Chondrocyte (in vitro differentiated cells): ENCODE measurements at places on chromosomes 2 and 18. TPM values are rescaled to one million over a fixed set of nuclear protein-coding genes. Genes with fewer than 3 reads are reported as not detected.
A peak's percentile ranks its signal among the peaks of the same experiment; 100 is the strongest.

BUB1 gene
- 7.1 to 7.8 TPM (median 7.6 TPM) in 3 replicates for total RNA-seq

ZNF804A gene
- total RNA-seq, result not detected in 3 replicates

RAX gene
- not detected in 3 replicates for total RNA-seq

FIGN gene
- total RNA-seq, result 11.8 to 23.4 TPM (median 12.1 TPM) in 3 replicates

SGO2 gene
- 4.9 to 6.6 TPM (median 5.7 TPM) in 3 replicates for total RNA-seq

DES gene
- 0.70 to 19.8 TPM (median 15.5 TPM) in 3 replicates for total RNA-seq

YES1 gene
- 31.1 to 38.0 TPM (median 36.9 TPM) in 3 replicates for total RNA-seq

CELF4 gene
- 0.22 to 0.90 TPM in 2 of 3 replicates, not detected in the other for total RNA-seq

CD207 gene
- not detected in 3 replicates for total RNA-seq

GREB1L gene
- 2.3 to 4.1 TPM (median 2.4 TPM) in 3 replicates for total RNA-seq

SIX2 gene
- total RNA-seq, result 35.0 to 93.2 TPM (median 35.1 TPM) in 3 replicates

GRCh38 chr2:231379266-231380215 is 16.0 kb upstream of the B3GNT7 start:
- peaks cover 2% of the 10 kb centered on the region for H3K4me1 ChIP-seq
- no peak for DNase-seq
- peaks cover 2% of the 10 kb centered on the region for H3K36me3 ChIP-seq

DNA sequence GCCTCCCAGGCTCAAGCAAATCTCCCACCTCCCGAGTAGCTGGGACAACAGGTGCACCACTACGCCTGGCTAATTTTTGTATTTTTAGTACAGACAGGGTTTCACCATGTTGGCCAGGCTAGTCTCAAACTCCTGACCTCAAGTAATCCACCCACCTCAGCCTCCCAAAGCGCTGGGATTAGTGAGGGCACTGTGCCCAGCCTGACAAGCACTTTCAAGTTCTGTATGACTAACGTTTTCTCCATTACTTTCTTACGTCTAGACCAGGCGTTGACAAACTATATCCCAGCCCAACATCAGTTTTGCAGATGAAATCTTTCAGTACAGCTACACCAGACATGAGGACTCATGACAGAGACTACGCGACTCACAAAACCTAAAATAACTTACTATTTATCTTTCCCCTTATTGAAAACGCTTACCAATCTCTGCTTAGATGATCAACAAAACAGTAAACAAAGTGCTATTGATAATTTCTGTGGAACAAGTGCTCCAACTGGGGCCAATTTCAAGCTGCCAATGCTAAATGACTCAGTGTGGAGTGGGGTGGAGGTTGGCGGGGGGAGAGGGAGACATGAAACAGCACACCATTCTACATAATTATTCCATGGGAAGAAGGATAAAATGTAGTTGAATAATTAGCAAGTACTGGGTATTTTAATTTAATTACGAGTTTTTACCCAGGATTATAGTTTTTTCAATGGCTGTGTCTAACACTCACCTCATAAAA is 59.1 kb downstream of the SAP130 start:
- no peaks in the 10 kb centered on the region for H3K27me3 ChIP-seq
- no peak overlapping the region for H3K4me3 ChIP-seq
- H3K27ac ChIP-seq, result no peak overlapping the region

GRCh38 chr18:12531749-12532148 is 124.0 kb downstream of the PRELID3A start:
- no peaks in the 10 kb centered on the region for H3K27me3 ChIP-seq
- no peak for DNase-seq
- H3K4me3 ChIP-seq, result no peak overlapping the region
- H3K27ac ChIP-seq, result no peak overlapping the region
- H3K4me1 ChIP-seq, result peaks cover 18% of the 10 kb centered on the region

- H3K4me3 ChIP-seq, result no peak overlapping the region
- peaks cover 3% of the 10 kb centered on the region for H3K4me1 ChIP-seq
- H3K36me3 ChIP-seq, result no peaks in the 10 kb centered on the region
Observed at GRCh38 chr2:118442046-118442445, 353.8 kb downstream of the INSIG2 start.

DNA sequence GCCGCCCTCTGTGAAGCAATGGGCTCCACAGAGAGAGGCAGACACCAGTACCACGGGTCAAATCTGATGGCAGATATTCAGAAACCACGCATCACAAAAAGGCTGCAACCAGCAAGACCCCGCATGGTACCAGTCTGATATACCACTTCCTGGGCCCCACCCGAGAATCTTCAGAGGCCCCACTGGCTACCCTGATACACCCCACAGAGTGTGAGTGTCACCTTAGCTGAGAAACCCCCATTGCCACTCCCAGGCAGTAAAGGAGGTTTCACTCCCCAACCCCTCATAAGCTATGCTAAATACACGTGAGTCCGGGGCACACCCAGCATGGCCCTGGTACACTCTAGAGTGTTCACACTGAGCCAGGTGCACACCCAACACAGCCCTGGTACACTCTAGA is 160.0 kb downstream of the EIPR1 start:
- no peaks in the 10 kb centered on the region for H3K4me1 ChIP-seq
- H3K27ac ChIP-seq, result no peak overlapping the region
- no peak overlapping the region for H3K4me3 ChIP-seq
- peaks cover 2% of the 10 kb centered on the region for H3K36me3 ChIP-seq
- H3K27me3 ChIP-seq, result no peaks in the 10 kb centered on the region
- no peak for DNase-seq

- peaks cover 32% of the 10 kb centered on the region for H3K4me1 ChIP-seq
- DNase-seq, result no peak
- H3K4me3 ChIP-seq, result no peak overlapping the region
- no peak overlapping the region for H3K27ac ChIP-seq
Observed at GRCh38 chr2:203797712-203798111, 69.9 kb upstream of the CTLA4 start.

GRCh38 chr18:62357079-62357719 is 32.1 kb downstream of the TNFRSF11A start:
- no peak overlapping the region for H3K27ac ChIP-seq
- peaks cover 11% of the 10 kb centered on the region for H3K27me3 ChIP-seq
- H3K4me1 ChIP-seq, result no peaks in the 10 kb centered on the region
- no peak overlapping the region for H3K4me3 ChIP-seq
- H3K36me3 ChIP-seq, result no peaks in the 10 kb centered on the region

GRCh38 chr18:70289351-70290312 is 787 bp downstream of the SOCS6 start:
- H3K36me3 ChIP-seq, result no peaks in the 10 kb centered on the region
- H3K27me3 ChIP-seq, result no peaks in the 10 kb centered on the region
- H3K27ac ChIP-seq, result peak overlapping the region; percentile 91
- peak overlapping the region; percentile 91 for H3K4me3 ChIP-seq

DNA sequence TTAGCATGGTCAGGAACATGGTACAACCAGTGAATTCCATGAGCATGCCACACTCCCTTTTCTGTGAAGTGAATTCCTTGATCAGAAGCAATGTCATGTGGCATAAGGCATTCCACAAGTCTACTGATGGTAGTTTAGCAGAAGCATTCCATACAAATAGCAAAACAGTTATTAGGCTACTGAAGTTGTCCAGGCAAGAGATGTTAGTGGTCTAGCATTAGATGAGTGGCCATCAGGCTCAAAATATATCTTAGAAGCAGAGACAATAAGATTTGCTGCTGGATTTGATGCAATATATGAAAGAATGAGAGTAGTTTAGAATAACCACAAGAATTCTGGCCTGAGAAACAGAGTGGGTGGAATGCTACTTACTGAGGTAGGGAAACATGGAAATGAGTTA is 355.3 kb upstream of the NRXN1 start:
- no peak overlapping the region for H3K27ac ChIP-seq
- no peaks in the 10 kb centered on the region for H3K27me3 ChIP-seq
- H3K36me3 ChIP-seq, result no peaks in the 10 kb centered on the region
- DNase-seq, result no peak
- H3K4me1 ChIP-seq, result peaks cover 3% of the 10 kb centered on the region

DNA sequence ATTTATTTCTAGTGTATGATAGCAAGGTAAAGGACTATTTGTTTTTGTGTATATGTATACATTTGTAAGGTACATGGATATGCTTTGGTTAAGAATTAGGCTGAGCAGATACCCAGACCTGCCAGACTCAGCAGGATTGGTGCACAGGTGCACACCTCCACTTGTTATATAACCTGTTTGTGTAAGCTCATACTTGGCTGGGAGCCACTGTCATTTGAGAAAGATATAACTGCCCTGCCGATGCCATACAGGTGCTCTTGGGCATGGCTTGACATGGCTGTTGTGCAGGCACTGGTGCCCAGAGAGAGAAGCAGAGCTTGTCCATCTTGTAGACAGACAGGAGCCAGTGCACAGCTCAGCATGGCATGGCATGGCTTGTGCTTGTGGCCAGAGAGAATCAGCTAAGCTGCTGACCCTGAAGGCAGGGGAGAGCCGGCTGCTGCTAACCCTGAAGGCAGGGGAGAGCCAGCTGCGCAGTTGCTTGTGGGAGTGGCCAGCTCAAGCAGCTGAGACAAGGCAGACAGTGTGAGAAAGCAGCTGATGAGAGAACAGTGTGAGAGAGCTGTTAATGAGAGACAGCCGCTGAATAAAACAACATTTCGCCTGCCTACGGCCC is 136.5 kb downstream of the RNF144A start:
- H3K36me3 ChIP-seq, result peaks cover 2% of the 10 kb centered on the region
- no peak overlapping the region for H3K27ac ChIP-seq

DNA sequence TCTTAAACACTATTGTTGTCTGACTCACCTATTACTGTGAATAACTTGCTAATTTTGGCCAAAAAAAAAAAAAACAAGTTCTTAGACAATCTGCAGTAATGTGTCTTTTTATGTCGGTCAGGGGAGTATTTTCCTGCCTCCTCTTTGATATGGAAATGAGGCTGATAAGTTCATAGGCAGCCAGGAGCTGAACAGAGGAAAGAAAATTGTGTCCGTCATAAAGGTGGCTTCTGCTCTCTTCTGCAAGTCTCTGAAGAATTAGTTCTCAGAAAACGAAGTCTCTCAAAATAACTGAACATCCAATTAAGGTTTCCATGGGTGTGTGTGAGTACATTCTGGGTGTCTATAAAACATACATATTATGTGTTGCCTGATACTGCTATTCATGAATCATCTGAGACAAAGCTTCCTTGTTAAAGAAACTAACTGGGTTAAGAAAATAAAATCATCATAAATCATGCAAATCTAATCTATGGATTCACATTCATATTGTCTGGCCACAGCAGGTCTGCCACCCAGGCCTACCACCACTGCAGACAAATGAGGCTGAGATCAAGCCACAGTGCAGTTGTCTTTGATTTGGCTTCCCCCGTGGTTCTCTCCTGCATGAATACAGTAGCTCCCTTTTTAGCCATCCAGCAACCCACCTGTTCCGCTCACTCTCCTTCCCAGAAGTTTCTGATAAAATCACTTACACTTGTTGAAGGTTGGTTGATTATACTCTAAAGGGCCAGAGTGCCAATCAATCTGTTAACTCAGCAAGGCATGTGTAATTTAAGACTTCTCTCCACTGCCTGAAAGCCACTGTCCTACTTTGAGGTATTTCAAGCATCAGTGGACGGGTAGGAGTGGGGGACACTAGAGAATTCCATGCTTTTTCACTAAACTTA is 19.4 kb upstream of the SP5 start:
- no peaks in the 10 kb centered on the region for H3K36me3 ChIP-seq
- peaks cover 32% of the 10 kb centered on the region for H3K27me3 ChIP-seq
- peaks cover 5% of the 10 kb centered on the region for H3K4me1 ChIP-seq
- H3K27ac ChIP-seq, result no peak overlapping the region
- DNase-seq, result no peak

DNA sequence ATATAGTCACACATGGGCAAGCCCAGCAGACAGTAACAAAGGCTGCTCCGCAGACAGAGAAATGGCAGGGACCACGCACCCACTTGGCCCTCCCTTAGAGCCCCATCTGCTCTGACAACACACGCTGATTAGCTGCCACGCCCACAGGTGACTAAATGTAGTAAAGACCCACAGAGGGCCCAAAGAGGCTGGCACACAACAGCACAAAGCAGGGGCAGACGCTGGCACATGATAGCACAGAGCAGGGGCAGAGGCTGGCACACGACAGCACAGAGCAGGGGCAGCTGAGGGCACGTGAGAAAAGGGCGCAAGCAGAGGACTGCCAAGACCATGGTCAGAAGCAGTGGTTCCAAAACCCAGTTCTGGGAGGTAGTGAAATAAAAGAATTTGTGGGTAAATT is 10.6 kb downstream of the AFG3L2 start:
- no peaks in the 10 kb centered on the region for H3K27me3 ChIP-seq
- no peak overlapping the region for H3K4me3 ChIP-seq
- no peak for DNase-seq
- H3K27ac ChIP-seq, result no peak overlapping the region

GRCh38 chr2:62998949-62999348 is 51.7 kb upstream of the OTX1 start:
- peaks cover 18% of the 10 kb centered on the region for H3K4me1 ChIP-seq
- DNase-seq, result no peak
- H3K27ac ChIP-seq, result no peak overlapping the region
- no peak overlapping the region for H3K4me3 ChIP-seq
- H3K27me3 ChIP-seq, result no peaks in the 10 kb centered on the region
- peaks cover 10% of the 10 kb centered on the region for H3K36me3 ChIP-seq

- H3K27me3 ChIP-seq, result peaks cover 2% of the 10 kb centered on the region
- peak within 1 kb of the TSS; percentile 95 for H3K4me3 ChIP-seq
- peaks cover 4% of the 10 kb centered on the region for H3K36me3 ChIP-seq
- DNase-seq, result peak; percentile 97
- peaks cover 25% of the 10 kb centered on the region for H3K4me1 ChIP-seq
- peak within 1 kb of the TSS; percentile 97 for H3K27ac ChIP-seq
Observed at GRCh38 chr2:86623494-86624266, at the start of gene RNF103. Gene RNF103 (minus strand): TSS chr2:86623865. CDS start chr2:86622886, 979 bp downstream.

GRCh38 chr18:32893915-32894314 is 121.1 kb upstream of the KLHL14 start:
- no peak overlapping the region for H3K4me3 ChIP-seq
- peaks cover 5% of the 10 kb centered on the region for H3K36me3 ChIP-seq
- no peak for DNase-seq
- no peaks in the 10 kb centered on the region for H3K4me1 ChIP-seq
- peaks cover 1% of the 10 kb centered on the region for H3K27me3 ChIP-seq

- H3K27ac ChIP-seq, result no peak overlapping the region
- no peak for DNase-seq
- H3K27me3 ChIP-seq, result no peaks in the 10 kb centered on the region
- H3K4me3 ChIP-seq, result no peak overlapping the region
- H3K4me1 ChIP-seq, result no peaks in the 10 kb centered on the region
Observed at GRCh38 chr2:73250872-73251846, 17.1 kb downstream of the CCT7 start.

DNA sequence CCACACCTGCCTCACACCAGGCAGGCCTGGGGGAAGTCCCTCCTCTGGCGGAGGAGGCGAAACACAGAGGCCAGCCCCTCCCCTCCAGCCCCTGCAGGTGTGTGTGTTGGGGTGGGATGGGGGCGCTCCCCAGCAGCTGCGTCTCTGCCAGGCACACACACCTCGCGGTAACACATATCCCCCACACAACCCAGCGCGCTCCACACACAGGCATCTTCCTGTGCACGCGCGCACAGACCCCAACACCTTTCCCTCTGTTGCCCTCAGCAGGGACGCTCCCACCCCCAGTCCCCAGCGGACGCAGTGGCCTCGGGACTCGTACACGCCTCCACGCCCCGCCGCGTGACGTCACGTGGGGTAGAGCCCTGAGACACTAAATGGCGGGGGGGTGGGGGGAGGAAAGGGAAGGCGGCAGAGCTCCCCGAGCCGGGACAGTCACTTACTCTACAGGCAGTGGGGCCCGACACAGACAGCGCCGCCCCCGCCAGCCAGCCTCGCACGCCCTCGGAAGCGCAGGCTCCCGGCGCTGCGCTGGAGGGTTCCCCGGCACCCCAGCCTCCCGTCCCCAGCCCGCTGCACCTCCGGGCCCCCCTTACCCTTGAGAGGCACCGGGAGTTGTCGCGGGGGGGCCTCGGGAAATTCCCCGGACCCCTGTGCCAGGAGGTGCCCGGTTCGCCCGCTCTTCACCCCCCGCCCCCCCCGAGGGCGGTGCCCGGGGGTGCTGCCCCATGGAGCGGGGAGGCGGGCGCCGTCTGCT is at the start of gene WNT10A:
WNT10A (plus strand) TSS at position 751 of the 757 bp plus-strand sequence. CDS start 144 bp downstream, outside the sequence.
- H3K4me3 ChIP-seq, result peak within 1 kb of the TSS; percentile 40
- H3K4me1 ChIP-seq, result peaks cover 5% of the 10 kb centered on the region
- DNase-seq, result peak; percentile 85
